Mononuclear cell (primary cell): ENCODE measurements at places on chromosomes 5 and 9. TPM values are rescaled to one million over a fixed set of nuclear protein-coding genes. Genes with fewer than 3 reads are reported as not detected.

The HRH2 gene
- 10.6 TPM for total RNA-seq

The TLX3 gene
- not detected for total RNA-seq

The EGR1 gene
- 36.6 TPM for total RNA-seq

The ITGA2 gene
- 0.73 TPM for total RNA-seq

The PCDHA12 gene
- not detected for total RNA-seq

The SLC9A3 gene
- 1.8 TPM for total RNA-seq
